ENCODE measurements at places on chromosomes 4 and X. TPM values are rescaled to one million over a fixed set of nuclear protein-coding genes. Genes with fewer than 3 reads are reported as not detected.

BEX1 gene
- total RNA-seq, result 4.4 TPM

CT45A1 gene
- total RNA-seq, result not detected

GRCh38 chrX:153055871-153056749 lies at the start of gene PNMA3:
PNMA3 (plus strand) TSS chrX:153056470; CDS start chrX:153057056, 586 bp downstream.
- peak; percentile 75 for DNase-seq

DNA sequence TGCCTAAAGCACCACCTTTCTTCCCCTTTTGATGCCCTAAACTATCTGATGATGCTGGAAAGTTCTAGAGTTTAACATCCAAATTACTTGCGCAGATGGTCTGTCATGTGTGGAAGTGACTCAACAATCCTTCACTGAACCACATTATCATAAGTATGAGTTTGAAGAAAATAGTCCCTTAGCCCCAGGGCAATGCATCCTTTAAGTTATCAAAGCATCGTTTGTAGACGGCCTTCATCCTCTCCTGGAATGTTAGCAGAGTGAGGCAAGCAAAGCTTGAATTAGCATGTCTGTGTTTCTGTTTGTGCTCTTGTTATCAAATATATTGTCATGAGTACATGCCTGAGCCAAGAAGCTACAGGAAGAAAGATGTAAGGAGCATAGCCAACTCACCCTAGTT lies 570.9 kb downstream of the MID1IP1 start:
- no peak for DNase-seq

PABPC5 gene
- total RNA-seq, result 3.2 TPM

VCX gene
- total RNA-seq, result not detected

DNA sequence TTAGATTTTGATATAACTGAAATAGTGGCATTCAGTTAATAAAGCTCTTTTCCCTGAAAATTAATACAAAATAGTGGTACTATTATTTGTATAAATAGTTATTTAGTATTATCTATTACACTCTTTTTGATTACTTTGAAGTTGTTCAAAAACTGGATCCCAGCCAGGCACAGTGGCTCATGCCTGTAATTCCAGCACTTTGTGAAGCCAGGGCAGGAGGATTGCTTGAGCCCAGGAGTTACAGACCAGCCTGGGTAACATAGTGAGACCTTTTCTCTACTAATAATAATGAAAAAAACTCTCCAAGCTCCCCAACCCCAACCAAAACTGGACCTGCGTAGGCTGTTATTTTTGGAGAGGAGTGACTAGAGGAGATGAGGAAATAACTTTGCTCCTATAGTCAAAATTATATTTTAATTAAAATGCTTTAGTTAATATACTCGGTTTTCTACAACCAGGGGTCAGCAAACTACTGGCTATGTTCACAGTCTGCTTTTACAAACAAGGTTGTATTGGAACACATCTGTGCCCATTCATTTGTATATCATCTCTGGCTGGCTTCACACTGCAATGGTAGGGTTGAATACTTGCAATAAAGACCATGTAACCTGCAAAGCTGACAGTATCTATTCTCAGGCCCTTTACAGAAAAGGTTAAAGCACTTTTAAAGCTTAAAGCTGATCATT lies 27.6 kb downstream of the GUCY1A1 start:
- no peak for DNase-seq

CYLC1 gene
- total RNA-seq, result not detected

DNA sequence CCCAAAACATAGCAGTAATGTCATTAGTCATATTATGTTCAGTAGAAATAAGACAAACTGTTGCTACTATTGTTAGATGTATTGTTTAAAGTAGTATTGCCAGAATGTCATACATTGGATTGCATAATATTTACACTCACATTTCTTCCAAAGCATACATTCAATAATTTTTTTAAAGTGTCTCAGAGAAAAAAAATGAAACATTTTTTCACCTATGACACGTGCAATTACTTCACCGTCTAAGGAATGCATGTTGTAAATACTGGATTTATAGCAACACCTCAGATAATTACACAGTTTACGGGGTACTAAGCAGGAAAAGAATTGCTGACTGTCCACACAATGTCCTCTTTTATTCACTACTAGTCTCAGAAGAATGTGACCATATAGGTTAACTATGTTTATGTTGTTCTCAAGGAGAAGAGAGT lies 162.1 kb downstream of the PCDH18 start:
- DNase-seq, result no peak
